Hematopoietic multipotent progenitor cell treated with erythropoietin and hydrocortisone succinate and interleukin-3 and kit ligand, for 15 days (in vitro differentiated cells): ENCODE measurements at places on chromosomes 7 and 10.

- DNase-seq: no peak
These were observed 304.9 kb downstream of the TCERG1L start for GRCh38 chr10:131006458-131007256.

DNA sequence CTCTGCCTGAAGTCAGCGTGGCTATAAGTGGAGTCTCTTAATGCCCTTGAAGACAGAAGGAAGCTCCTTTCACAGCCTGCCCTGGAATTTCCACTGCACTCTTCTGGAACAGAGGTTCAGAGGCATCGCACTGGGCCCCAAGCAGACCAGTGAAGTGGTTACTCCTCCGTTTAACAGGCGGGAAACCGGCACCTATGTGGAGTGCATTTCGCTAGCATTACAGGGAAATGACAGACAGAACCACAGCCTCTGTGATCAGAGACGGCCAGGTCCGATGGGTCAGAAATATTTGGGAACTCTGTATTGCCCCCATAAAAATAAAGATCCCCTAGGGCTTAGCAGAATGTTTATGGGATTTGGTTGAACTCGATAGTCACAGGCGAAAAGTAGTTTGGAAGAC, 406.9 kb upstream of the PRKCQ start:
- no peak for DNase-seq

- DNase-seq: no peak
These were observed 1.2 kb upstream of the MLLT10 start for GRCh38 chr10:21532694-21533466.

DNA sequence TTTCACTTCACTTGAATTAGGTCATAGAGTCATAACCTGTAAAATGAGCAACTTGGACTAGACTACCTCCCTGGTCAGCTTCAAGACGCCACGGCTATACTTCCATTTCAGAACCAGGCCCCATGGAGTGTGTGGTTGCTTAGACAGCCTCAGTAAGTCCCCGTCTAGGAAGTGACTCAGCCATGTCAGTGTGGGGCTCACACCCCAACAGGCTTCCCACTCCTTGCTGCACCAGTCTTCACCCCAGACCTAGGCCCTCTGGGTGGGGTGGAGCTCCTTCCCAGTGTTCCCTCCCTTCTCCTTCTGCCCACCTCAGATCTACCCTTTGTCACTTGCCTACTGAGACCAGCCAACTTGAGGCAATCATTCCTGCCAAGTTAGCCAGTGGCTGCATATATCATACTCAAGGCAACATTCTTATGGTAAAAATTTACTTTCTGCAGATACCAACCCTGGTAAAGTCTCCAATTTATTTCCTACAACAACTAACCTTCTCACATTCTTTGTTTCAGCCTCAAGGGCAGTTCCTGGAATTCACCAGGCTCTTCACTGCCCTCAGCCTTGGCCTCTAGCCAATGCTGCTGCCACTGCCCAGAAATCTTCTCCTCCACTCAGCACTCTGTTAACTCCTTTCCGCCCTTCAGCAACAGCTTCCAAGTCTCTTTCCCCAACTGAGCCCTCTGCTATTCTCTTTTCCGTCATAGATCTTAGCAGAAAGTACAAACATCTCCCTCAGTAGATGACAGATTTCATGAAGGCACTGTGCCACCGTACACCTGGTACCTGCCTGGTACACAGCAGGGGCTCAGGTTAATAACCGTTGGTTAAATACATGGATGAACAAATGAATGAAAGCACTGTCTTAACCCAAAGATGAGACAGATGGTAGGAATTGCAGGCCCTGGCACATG, 31.3 kb upstream of the ZNRF2 start:
- peak; percentile 14 for DNase-seq

- DNase-seq: no peak
These were observed 7.4 kb downstream of the SLC29A3 start for GRCh38 chr10:71326464-71326881.

DNA sequence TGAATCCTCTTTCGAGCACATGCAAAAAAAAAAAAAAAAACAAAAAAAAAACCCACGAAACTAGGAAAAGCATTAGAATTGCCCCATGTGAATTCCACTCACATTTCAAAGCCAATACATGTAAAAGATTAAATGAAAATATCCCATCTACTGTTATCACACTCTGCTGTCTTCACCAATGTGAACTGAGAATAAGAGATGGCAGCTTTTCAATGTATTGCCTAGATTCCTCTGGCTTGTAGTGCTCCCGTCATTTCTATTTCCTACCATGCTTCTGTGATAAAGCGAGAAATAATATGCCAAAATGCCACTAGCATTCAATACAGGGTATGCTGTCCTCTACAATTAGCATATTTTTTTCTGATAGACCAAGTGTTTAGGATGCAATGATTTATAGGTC, 517.0 kb downstream of the NRG3 start:
- no peak for DNase-seq

GRCh38 chr7:154587792-154588191, 415.1 kb downstream of the PAXIP1 start:
- DNase-seq: no peak

GRCh38 chr10:114061148-114061547, 17.5 kb downstream of the ADRB1 start:
- no peak for DNase-seq

- DNase-seq: no peak
These were observed 236.8 kb downstream of the RNLS start for GRCh38 chr10:88346144-88346977.

DNA sequence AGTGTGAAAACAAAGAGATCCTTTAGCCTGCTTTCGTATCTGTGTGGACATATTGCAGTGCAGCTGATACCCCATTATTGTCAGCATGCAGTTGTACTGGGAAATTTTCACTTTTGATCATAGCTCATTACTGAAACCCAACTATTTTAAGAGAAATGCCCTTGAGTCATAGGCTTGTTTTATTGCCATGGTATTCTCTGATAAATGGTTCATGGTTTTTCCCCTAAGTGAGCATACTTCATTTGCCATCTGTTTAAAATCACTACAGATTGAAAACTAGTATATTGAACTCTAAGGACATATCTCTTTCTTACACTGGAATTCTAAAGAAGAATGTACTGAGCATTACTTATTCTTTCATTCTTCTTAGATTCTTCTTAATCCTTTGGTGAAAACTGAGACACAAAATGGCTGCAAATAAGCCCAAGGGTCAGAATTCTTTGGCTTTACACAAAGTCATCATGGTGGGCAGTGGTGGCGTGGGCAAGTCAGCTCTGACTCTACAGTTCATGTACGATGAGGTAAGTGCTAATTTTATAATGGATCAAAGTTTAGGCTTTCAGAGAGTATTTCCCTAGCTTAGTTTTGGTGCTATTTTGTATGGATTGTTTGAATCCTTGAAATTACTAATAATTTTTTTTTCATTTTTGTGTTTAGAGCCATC, 63.0 kb downstream of the RALA start:
- DNase-seq: no peak
